M059J (cell line): ENCODE measurements at places on chromosomes 6 and 20. TPM values are rescaled to one million over a fixed set of nuclear protein-coding genes. Genes with fewer than 3 reads are reported as not detected.
A peak's percentile ranks its signal among the peaks of the same experiment; 100 is the strongest.

GRCh38 chr6:17167327-17167979 is 65.6 kb downstream of the STMND1 start:
- DNase-seq = peak; percentile 75

Gene HIVEP2
- 7.6 and 14.6 TPM in 2 replicates for total RNA-seq

GRCh38 chr20:59966428-59966827 is 8.2 kb downstream of the CDH26 start:
- no peak for DNase-seq

Gene TTBK1
- under 0.01 TPM in 1 of 2 replicates, not detected in the other for total RNA-seq

DNA sequence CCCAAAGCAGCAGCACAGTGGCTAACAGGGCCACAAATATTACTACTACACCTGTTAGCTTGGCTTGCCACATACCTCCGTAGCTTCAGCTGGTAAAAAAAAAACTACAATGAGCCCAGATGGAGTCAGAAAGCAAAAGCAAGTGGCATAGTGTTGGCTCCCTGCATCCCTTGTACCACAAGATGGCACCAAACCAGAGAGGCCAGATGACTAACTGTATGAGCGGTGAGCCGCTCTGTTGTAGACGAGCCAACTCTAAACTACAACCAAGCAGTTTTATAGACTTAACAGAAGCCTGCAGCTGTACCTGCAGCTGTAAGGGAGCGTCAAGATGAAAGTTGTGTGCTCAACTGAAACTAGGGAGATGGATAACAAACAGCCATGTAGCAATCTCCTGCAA is 84.5 kb upstream of the MCHR2 start:
- peak; percentile 71 for DNase-seq

- DNase-seq = peak; percentile 45
These were observed 1.3 kb upstream of the RNF217 start for GRCh38 chr6:124960757-124961463.

- peak; percentile 72 for DNase-seq
These were observed 77.8 kb downstream of the TRAM2 start for GRCh38 chr6:52499026-52499425.

DNA sequence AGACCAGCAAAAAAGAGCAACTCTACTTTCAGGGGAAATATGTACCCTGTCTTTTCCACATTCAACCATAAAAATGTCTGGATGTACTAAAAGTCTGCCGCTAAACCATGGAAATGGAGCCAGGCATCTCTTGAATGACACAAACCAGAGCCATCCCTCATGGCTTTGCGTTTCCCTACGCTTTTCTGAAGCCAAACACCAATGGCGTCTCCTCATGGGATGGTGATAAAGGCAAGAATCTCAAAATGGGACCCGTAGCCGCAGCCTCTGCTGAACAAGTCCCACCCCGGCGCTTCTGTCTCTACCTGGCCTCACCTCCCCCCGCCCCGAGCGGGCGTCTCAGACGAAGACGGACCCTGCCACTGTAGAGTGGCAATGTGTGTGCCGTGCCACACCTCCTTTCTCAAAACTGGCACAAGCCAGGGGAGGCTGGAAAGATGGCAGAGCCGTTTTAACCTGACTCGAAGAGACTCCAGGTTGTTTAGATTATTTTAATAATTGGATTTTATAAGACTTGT is 80.3 kb upstream of the AFDN start:
- no peak for DNase-seq

Gene SLC13A3
- total RNA-seq = not detected in 2 replicates

- DNase-seq = no peak
These were observed 375.2 kb downstream of the PLCB1 start for GRCh38 chr20:8507231-8507630.

GRCh38 chr20:47656318-47656717 is 129.0 kb downstream of the SULF2 start:
- no peak for DNase-seq

DNA sequence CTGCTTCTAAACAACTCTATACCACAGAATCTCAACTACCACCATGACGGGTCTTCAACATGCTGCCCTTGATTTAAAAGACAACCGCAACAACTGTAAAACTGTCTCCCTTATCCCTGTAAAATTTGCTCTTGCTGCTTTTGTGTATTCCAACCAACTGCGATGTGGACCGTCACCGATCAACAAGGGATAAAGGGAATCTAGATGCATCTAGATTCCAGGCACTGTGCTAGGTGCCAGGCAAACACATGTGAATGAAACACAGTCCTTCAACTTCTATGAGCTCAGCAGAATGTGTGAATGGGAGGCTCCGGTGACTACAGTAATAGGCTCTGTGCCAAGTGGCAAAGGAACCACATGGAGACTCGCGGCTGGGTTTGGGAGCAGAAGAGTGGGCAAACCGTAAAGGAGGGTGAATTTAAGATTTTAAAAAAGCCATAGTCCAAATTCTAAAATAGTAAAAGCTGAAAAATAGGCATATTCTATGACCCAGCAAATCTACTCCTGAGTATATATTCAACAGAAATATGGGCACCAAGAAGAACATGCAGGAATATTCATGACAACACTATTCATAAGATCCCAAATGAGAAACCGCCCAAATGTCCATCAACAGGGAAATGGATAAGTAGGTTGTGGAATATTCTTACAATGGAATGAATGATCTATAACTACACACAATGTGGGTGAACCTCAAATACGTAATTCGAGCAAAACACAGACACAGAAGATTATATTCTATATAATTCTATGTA is 3.7 kb upstream of the PRND start:
- DNase-seq = peak; percentile 22

Gene PI16
- not detected in 2 replicates for total RNA-seq

Gene PRSS16
- total RNA-seq = 2.9 and 5.4 TPM in 2 replicates

DNA sequence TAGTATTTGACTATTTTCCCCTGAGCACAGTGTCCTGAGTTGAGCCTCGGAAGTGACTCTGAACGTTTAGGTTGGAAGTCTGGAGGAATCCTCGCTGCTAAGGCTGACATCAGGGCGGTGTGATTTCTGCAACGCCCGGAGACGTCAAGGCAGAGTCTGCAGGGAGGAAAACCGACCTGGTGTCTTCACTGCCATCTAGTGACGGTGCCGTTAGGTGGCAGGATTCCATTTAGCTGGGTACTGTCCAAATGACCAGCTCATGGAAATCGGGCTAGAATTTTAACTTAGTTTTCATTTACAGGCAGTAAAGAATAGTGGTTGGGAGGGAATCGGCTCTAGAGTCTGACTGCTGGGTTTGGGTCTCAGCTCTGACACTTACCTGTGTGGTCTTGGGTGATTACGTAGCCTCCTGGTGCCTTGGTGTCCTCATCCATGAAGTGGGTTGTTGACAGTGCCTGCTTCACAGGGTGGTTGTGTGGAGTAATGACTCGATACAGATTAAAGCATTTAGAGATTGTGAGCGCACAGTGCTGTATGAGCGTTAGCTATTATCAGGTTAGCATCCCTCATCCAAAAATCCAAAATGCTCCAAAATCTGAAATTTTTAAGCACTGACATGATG is 35.0 kb downstream of the FOXF2 start:
- DNase-seq = peak; percentile 75

GRCh38 chr20:62618611-62619529 is 23.4 kb upstream of the SLCO4A1 start:
- peak; percentile 72 for DNase-seq

DNA sequence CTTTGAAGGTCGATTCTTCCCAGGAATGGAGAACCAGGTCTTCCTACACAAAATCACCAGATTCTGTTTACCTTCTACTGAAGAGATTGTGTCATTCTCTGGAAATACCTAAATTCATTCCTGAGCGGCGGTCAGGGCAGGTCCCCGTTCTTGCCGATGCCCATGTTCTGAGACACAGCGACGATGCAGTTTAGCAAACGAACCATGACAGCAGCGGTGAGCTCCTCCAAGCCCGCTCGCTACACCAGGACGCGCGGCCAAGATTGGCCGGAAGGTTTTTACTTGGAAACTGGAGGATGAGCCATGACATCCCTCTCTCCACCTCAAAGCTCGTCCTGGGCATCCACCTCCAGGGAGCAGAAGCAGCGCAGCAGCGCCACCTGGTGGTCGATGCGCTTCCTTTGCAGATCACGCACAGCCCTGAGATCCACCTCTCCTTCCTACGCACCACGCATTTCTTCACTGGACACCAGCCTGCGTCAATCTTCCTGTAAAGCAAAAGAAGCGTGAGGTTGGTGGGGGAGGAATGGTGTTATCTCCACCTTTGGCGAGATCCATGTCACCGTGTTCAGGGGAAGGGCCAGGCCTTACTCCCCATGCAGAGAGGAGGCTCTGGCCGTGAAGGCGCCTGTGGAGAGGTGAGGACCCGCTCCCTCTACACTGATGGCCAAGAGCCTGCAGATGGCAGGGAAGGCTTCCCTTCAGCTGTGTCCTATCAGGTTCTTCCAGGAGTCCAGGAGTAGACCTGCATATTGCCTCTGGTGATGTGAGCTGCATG is 9.9 kb upstream of the HLA-B start:
- peak; percentile 93 for DNase-seq

Gene TP53TG5
- not detected in 2 replicates for total RNA-seq

GRCh38 chr20:51752343-51752951 is 15.7 kb downstream of the ATP9A start:
- DNase-seq = peak; percentile 96

Gene DBNDD2
- 15.4 and 17.6 TPM in 2 replicates for total RNA-seq

- DNase-seq = peak; percentile 36
These were observed 96.4 kb upstream of the RNF24 start for GRCh38 chr20:4111440-4112411.

- no peak for DNase-seq
These were observed 12.7 kb downstream of the RFPL4B start for GRCh38 chr6:112359863-112360262.

- DNase-seq = no peak
These were observed 23.5 kb downstream of the TBC1D20 start for GRCh38 chr20:438571-439469.

GRCh38 chr6:41424370-41425058 is 89.1 kb downstream of the NCR2 start:
- DNase-seq = peak; percentile 78

DNA sequence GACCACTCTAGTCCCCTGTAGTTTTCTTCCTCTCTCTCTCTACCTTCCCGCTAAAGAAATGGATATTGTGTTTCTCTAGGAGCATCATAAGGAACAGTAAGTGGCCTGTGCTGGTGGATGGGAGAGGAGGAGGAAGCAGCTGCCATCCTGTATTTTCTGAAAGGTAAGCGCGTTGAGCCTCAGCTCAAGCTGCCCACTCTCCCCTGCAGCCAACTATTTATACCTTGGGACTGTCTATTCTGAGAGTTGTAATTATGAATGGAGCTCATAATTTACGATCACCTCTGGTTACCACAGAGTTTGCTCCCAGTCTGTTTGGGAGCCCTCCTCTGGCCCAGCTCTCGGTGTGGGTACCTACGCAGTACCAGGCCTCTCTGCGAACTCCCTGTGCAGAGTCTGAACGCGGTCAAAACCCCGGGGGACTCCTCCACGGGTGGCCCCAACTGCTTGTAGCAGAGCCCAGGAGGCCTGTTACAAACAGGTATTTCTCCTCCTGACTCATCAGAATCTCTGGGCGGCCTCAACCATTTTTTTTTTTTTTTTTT is 285.4 kb downstream of the SMOC2 start:
- no peak for DNase-seq

Gene PHF3
- total RNA-seq = 29.7 and 41.9 TPM in 2 replicates

DNA sequence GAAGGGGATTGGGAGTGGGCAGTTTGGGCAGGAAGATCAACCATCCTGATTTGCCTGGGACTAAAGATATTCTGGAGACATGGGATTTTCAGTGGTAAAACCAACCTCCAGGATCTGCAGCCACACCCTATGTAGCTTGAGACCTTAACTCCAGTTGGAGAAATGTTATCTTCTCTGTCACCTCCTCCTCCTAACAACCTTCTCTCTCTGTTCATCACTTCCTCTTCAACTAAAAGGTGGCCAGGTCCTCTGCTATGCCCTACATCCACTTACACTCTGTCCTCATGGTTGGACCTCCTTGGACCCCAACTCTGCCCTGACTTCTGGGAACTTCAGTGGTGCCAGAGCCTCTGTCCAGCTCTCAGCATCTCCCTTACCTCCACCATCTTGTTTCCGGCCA is 42.0 kb upstream of the SLC9A8 start:
- no peak for DNase-seq

- peak; percentile 90 for DNase-seq
These were observed 189.7 kb upstream of the JAG1 start for GRCh38 chr20:10863337-10864060.
